ENCODE measurements at places on chromosomes 7 and 10. TPM values are rescaled to one million over a fixed set of nuclear protein-coding genes. Genes with fewer than 3 reads are reported as not detected.
A peak's percentile ranks its signal among the peaks of the same experiment; 100 is the strongest.

DNA sequence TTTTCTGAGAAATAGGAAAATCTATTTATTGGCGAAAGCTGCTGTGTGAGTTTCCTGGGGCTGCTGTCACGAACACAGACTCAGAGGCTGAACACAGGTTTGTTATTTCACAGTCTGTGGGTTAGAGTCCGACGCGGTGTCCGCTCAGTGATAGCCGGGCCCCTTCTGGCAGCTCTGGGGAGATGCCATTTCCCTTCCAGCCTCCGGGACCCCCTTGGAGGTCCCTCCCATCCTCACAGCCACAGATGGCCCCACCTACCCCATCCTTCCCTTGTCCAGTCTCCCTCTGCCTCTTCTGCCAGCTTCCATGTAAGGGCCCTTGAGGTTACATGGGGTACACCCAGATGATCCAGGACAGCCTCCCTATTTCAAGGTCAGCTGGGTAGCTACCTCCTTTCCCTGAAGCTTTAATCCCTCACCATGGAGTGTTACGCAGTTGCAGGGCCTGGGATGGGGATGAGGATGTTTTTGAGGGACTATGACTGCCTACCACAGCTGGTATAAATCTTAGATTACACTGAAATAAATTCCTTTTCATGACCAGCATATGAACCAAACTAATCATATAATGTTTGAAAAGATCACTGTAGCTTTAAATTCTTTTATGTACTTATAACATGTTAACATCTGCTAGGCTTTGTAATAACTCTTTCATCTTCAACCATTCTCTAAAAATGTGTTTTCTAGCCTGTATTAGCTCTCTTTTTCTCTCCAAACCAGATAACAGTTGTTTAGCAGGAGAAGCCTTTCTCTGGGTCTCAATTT, 98.5 kb downstream of the WDR37 start:
- DNase-seq: no peak

GRCh38 chr7:2289111-2289586, 25.1 kb downstream of the SNX8 start:
- no peak for DNase-seq

GRCh38 chr10:131337741-131338140, 26.2 kb upstream of the TCERG1L start:
- DNase-seq: no peak

GRCh38 chr10:101941871-101942270, 98.3 kb upstream of the KCNIP2 start:
- no peak for DNase-seq

DNA sequence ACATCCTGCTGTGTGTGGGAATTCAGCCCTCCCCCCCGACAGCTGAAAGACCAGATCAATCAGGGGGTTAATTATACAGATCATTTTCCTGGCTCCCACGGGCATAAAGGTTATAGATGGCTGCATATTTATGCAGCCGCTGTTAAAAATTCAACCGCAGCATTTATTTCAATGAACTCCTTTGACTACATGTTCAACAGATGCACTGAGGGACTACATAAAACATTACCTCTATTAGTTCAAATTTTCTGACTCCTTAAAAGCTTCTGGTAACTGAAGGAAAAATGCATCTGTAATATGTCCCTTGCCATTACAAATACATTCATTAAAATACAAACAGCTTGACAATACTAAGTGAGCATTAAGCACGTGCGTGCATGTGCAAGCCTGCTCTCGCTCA, 49.7 kb upstream of the YAE1 start:
- DNase-seq: no peak

DNA sequence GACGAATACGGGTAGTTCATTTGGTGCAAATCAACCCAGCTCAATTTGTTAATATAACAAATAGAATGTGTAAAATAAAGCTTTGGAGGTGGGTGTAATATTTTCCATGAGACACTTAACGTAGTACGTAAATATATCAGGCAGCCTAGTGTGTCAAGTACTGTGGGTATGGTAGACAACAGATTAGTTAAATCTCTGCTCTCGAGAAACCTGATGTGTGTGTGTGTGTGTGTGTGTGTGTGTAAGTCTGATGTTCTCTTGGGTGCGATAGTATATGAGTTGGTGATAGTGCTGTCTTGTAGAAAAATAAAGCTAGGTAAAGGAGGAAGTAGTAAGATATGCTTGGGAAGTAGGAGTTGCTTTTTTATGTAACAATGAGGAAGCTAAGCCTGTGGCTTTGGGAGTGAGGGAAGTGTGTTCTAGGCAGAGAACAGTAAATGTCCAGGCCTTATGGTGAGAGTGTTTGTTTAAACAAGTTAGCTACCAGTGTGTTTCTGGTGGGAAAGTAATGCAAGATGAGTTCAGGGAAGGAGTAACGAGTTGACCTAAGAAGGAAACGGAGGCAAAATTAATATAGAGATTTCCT, 26.1 kb downstream of the WAC start:
- DNase-seq: peak; percentile 27

- peak; percentile 58 for DNase-seq
These were observed 221.5 kb upstream of the AOAH start for GRCh38 chr7:36945612-36946400.

DNA sequence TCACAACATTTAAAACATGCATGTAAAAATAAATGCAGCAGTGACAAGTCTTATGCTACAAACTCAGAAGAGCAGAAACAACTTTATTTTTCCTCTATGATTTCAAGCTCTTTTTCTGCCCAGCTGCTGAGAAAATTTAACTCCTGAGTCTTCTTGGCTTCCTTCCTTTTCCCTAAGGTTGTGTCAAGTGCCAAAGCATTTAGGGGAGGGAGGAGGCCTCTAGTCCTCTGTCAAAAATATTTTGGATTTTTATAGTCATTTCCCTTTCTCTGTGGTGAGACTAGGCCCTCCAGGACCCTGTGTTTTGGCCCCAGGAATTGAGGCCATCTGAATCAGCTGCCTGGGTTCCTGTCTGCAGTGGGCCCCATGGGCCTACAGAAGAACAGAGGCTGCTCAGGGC, 11.0 kb upstream of the PILRB start:
- no peak for DNase-seq

- DNase-seq: no peak
These were observed 203.1 kb upstream of the NEBL start for GRCh38 chr10:21100190-21100589.

DNA sequence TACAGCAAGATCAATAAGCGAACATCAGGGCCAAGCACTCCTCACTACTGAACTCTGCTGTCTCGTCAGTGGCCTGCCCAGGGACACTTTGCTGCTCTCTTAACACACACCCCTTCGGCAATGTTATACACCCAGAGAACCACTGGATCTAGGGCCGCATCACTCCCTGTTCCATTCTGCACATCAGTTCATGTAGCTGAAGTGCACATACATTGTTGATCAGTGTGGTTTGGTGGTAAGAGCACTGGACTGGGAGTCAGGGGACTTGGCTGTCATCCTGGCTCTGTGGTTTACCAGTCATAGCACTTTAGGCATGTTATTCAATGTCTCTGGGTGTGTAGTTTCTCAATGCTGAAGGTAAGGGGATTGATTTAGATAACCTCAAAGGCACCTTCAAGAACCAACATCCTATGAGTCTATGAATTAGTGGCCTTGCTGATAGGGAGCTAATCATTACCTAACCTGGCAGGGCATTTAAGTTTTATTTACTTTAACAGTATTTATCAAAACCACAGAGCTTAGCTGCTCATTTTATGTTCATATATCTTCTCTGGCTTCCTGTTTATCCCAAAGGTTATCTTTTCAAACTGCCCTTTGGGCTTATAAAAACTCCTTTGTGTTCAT, 24.8 kb downstream of the DUSP5 start:
- no peak for DNase-seq

- no peak for DNase-seq
These were observed 145.2 kb downstream of the PPP1R9A start for GRCh38 chr7:95052566-95053094.

DNA sequence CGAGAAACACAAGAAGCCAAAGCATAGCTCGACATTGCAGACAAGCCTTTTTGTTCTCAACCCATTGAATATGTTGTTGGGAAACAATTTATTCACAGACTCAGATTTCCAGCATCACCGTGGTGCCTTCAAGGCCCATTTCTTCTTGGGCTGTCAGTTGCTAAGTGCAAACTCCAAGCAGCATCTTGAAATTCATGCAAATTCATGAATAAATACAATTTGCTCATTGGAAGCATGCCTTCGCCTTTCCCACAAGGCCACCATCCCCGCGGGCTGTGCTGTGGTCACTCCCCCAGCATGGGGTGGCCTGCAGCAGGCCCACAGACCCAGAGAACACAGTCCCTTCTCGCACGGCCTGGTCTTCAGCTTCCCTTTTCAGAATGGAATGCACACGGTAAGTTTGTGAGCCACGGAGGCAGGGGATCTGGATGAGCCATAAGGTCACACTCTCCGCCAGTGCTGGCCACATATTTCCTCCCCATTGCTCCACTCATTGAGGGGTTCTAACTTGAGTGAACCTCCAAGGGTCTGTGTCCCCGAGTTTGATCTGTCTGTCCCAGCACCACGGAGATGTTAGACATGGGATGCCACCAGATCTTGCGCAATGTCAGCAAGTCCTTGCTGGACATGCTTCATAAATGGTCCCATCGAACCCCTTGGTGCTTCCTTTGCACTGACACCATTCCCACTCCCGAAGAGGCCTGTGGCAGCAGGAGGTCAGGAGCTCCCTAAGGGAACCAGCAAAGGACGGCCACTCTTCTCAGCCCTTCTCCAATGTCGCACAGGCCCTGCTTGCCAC, 109.5 kb downstream of the GFRA1 start:
- DNase-seq: no peak

DNA sequence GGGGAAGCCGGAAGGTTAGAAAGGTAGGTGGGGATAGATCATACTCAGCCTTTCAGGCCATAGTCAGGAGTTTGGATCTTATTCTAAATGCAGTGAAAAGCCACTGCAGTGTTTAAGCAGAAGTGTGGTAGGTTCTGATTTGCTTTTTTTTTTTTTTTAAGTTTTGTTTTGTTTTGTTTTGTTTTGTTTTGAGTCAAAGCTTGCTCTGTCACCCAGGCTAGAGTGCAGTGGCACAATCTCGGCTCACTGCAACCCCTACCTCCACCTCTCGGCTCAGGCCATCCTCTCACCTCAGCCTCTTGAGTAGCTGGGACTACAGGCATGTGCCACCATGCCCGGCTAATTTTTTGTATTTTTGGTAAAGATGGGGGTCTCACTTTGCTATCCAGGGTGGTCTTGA, 23.5 kb downstream of the RHOBTB1 start:
- no peak for DNase-seq

GRCh38 chr7:154338701-154339506, 286.7 kb downstream of the DPP6 start:
- DNase-seq: no peak

The TET1 gene
- 1.0 TPM for total RNA-seq

The NPSR1 gene
- not detected for total RNA-seq

The TMEM270 gene
- not detected for total RNA-seq

The MEOX2 gene
- 3.8 TPM for total RNA-seq

Data from mucosa of descending colon (tissue), 3 donors.